ENCODE measurements at places on chromosomes 13 and 19.

DNA sequence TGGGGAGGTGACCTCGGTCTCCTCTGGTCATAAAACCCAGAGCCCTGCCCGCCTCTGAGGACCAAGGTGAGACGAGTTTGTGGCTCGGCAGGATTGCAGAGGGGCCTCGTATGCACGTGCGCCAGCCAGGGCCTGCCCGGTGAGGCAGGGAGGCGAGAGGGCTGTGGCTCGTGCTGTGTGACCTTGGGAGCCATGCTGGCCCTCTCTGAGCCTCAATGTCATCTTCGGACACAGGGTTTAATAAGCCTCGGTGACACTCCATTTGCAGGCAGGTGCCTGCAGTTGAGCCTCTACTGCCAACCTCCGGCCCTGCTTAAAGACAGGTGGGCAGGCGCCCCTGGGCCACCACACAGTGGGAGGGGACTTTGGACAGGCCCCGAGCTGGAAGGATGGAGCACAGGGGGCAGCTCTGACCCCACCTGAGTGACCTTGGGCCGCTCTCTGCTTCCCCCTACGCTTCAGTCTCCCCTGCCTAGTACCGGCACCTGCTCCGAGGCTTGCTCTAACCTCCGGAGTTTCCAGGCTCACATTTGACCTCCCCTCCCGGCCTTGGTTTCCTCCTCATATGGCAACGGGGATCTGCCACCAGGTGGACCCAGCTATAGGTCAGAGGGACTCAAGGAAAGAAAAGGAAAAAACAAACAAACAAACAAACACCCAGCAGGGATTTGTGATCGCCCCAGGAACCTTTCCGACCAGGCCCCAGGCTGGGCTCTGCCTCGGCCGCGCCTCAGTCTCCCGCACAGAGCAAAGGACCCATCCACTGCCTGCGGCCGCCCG, 3.1 kb downstream of the ZBTB7A start:
- no peak for DNase-seq

DNA sequence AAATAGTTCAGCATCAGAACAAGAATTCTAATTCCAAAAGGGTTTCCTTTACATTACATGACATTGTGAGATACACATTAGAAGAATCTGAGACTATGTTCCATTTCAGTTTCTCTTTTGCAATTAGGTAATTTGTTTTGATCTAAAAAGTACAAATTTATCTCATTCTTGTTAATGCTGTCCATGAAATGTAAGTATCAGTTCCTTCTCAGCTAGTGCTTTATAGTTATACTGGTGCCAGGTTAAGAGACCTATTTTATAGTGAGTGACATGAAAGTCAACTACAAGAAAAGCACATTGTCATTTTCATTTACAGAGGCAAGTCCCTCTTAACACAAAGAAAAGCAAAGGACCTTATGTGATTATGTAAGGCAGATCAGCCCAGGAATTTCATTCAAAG, 43.9 kb downstream of the RCBTB2 start:
- no peak for DNase-seq

DNA sequence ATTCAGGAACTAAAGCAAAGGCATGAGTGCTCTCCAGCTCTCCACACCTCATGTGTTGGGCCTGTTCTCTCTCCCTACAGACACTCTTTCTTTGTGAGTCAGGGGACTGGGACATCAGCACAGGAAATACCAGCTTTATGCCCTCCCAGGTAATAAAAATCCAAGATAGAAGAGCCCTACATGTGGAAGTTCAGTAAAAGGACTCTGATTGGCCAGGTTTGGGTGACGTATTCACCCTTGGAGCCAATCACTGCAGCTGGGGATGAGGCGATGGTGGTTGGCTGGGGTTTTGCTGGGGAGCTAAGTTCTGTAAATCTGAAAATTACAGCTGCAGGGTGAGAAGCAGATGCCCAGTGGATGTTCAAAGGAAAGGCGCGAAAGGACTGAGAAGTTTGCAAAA, 32.5 kb downstream of the CCDC70 start:
- no peak for DNase-seq

DNA sequence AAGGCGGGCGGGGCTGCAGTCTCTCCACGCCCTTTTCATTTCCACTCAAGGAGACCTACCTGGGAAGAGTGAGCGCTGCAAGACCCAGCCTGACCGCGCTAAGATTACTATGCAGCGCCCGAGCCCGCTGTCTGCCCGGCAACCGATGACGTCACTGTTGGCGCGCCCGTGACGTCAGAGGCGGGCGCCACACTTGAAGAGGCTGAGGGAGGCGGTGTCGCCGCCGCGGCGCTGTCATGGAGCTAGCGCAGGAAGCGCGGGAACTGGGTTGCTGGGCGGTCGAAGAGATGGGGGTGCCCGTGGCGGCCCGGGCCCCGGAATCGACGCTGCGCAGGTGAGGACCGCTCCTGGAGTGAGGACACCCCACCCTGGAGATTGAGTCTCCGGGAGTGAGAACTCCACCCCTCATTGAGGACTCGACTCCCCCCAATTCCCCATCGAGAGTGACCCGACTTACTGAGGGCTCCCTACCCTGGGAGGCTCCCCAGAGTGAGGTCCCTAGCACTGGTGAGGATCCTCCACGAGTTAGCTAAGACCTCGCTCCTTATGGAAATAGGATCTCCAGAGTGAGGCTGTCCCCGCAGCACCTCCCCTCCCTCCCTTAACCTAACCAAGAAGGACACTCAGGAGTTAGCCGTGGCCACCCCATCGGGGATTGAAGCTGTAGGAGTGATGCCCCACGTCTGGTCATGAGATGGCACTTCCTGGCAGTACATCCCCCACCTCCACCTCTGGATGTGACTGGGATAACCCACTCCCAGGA, at the start of gene HAUS5:
Gene HAUS5, plus strand, starts transcription at position 177 of the 763 bp plus-strand sequence. Its CDS starts 60 bp downstream, at position 237.
- peak; percentile 31 for DNase-seq

GRCh38 chr19:2173767-2174577, 10.2 kb downstream of the DOT1L start:
- no peak for DNase-seq

GRCh38 chr13:43650882-43651281, 135.9 kb downstream of the ENOX1 start:
- no peak for DNase-seq

GRCh38 chr13:65966991-65967451, 1263.1 kb downstream of the PCDH9 start:
- DNase-seq, result no peak

GRCh38 chr19:3554254-3555083, 2.9 kb downstream of the MFSD12 start:
- no peak for DNase-seq

GRCh38 chr13:112248862-112249592, 127.1 kb upstream of the SPACA7 start:
- DNase-seq, result no peak

GRCh38 chr19:1047696-1048147, 7.8 kb downstream of the ABCA7 start:
- no peak for DNase-seq

DNA sequence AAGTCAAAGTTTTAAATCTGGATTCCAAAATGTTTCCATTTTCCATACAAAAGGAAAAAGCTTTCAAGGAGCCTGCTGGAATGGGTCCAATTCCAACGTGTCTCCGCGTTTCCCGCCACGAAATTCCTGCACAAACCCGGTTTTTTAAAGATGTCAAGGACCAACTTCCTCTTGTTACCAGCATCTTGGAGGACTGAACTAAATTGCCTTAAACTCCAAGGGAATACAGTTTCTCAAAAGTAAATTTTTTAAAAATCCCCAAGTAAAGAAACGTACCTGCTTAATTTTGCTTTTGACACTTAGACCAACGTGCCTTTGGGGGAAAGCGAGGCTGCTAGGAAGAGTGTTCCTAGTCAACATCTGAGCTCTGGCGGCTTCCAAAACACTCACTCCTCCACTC, 12.3 kb upstream of the SOX1 start:
- DNase-seq, result no peak

- DNase-seq, result no peak
Observed at GRCh38 chr19:55495646-55496349, 7.6 kb downstream of the SSC5D start.

DNA sequence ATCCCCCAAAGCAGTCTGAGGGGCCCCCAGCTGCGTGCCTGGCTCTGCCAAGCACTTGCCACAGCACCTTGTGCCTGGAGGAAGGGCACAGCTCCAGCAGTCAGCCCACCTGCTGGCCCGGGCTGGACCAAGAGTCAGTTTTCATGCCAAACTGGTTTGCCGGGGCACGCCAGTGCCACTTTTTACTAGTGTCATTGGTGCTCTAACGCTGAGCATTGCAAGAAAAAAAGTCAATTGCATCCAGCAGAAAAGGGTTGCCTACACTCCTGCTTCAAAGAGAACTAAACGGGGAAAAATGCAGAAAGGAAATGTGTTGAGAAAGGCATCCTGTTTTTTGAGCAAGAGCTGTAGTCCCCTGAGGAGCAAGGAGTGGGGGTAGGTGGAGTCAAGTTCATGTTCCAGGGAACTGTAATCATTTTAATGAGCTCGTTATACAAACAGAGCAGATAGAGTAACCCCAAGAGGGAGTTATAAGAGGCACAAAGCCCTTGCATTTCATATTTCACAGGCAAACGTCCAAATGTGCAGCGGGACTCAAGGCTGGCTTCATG, 68.4 kb downstream of the F2RL3 start:
- no peak for DNase-seq

GRCh38 chr13:20209948-20210347, 17.2 kb upstream of the GJB2 start:
- no peak for DNase-seq

- DNase-seq, result no peak
Observed at GRCh38 chr13:46321494-46322225, 65.4 kb downstream of the RUBCNL start.

DNA sequence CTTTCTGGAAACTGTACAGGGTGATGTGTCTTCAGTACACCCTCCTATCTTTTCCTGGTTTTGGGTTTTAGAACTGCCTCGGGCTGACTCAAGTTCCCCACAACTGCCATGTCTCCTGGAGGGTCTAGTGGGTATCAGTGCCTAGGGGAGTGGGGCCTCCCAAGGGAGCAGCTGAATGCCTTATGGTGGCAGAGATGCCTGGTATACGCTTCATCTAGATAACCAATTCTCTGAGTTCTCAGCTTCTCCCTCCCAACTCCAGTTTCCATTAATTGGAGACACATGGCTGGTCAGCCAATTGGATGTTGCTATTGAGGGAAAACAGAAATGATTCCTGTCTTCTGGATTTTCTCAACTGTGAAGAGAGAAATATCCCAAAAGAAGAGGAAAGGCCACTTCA, 12.8 kb downstream of the ZNF439 start:
- no peak for DNase-seq

- peak; percentile 89 for DNase-seq
Observed at GRCh38 chr19:58558623-58559274, 338 bp upstream of the UBE2M start.

GRCh38 chr19:5949792-5950305, 28.1 kb downstream of the RANBP3 start:
- no peak for DNase-seq

- no peak for DNase-seq
Observed at GRCh38 chr13:111861766-111862366, 205.1 kb upstream of the SOX1 start.

DNA sequence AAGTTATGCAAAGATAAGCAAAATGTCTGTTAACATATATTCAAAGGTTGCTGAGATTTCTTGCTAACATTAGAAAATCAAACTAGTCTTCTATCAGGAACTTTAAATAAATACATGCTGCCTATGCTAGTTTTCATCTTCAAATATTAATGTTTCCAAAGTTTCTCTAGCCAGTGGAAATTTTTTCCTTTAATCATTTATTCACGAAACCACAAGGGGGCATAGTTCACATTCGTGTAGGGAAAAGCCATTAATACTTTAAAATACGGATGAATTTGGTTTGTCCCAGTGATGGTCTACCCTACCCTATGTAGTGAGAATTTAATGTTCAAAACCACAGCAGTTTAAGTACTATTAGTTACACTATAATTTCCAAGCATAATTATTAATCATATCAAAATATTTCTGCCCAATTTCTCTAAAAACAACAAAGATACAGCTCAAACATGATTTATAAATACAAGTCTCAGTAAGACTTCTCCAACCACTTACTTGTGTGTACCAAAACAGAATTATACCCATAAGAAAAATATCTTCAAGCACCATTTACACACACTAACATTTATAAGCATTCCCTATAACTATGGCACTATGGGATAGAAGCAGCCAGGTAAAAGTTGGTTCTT, 16.2 kb downstream of the NUFIP1 start:
- no peak for DNase-seq

DNA sequence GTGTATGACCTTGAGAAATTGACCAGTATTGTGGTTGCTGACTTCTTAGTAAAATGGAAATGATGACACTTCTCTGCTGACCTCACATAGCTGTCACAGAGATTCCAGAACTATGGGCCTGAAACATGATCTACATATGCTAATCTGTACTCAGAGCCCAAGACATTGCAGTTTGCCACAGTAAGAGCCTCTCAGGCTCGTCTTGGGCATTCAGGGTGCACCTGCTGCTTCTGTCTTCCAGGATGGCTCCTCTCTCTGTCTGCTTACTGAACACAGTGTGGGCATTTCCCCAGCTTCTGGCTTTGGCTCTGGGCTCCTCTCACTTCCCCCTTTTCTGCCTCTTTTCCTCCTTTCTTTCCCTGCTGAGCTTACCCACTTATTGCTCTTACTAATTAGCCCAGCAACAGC, 22.3 kb upstream of the SLC46A3 start:
- DNase-seq, result no peak

All from AG04449 (cell line).